ENCODE measurements at places on chromosomes 1 and 21. TPM values are rescaled to one million over a fixed set of nuclear protein-coding genes. Genes with fewer than 3 reads are reported as not detected.

CSF3R gene
- total RNA-seq: 3.6 TPM

GRCh38 chr1:211229365-211229759 lies 29.8 kb upstream of the RCOR3 start:
- peak overlapping the region; percentile 55 for H3K27ac ChIP-seq
- no peak for DNase-seq
- peaks cover 7% of the 10 kb centered on the region for H3K4me1 ChIP-seq
- peak overlapping the region; percentile 68 for H3K4me3 ChIP-seq

OLFML2B gene
- total RNA-seq: not detected

DNA sequence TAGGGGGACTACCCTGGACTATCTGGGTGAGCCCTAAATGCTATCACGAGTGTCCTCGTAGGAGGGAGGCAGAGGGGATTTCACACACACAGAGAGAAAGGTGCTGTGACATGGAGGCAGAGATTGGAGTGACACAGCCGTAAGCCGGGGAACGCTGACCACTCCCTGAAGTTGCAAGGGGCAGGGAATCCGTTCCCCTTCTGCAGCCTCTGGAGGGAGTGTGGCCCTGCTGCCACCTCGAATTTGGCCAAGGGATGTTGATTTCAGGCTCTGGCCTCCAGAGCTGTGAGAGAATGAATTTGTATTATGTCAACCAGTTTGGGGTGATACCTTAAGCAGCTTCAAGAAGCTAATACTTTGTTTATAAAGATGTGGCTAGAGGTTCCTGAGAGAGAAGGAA lies 137.7 kb downstream of the ACTL8 start:
- DNase-seq: no peak
- no peak overlapping the region for H3K27ac ChIP-seq
- H3K4me3 ChIP-seq: no peak overlapping the region
- no peaks in the 10 kb centered on the region for H3K4me1 ChIP-seq
- H3K27me3 ChIP-seq: no peaks in the 10 kb centered on the region

MACO1 gene
- total RNA-seq: 20.3 TPM

KIFAP3 gene
- 17.8 TPM for total RNA-seq

DNA sequence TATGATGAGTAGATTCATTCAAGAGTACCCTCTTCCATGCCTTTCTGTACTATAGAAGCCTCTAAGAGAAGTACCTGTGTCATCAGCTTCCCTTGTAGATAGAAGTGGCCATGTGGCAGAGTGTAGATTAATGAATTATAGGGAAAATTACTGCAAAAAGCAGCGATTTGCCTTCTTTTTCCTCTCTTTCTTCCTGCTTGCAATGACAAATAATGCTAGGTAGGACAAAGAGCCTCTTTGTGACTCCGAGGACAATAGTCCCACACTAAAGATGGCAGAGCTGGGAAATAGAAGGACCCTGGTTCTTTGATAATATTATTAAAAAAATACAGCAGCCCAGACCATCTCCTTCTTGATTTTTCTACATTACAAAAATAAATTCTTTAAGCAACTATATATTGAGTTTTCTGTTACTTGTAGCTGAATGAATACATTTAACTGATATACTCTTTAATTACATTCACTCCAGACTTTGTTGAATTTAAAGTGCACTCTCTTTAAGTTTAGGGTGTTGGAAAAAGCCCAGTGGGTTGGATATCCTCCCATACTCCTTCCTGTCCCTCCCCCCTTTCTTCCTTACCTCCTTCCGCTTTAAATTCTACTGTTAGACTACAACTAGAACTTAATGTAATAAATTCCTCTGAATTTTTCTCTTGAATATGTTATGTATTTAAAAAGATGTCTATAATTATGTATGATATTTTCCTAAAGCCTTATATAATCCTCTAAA lies 198.2 kb upstream of the APP start:
- no peaks in the 10 kb centered on the region for H3K36me3 ChIP-seq
- DNase-seq: no peak
- H3K4me3 ChIP-seq: no peak overlapping the region
- H3K27me3 ChIP-seq: no peaks in the 10 kb centered on the region
- H3K27ac ChIP-seq: no peak overlapping the region

- H3K27me3 ChIP-seq: no peaks in the 10 kb centered on the region
- no peaks in the 10 kb centered on the region for H3K36me3 ChIP-seq
- peaks cover 35% of the 10 kb centered on the region for H3K4me1 ChIP-seq
- peak overlapping the region; percentile 62 for H3K4me3 ChIP-seq
- H3K27ac ChIP-seq: peak overlapping the region; percentile 79
Measured at GRCh38 chr1:23118957-23119792, 49.5 kb downstream of the LUZP1 start.

CLIC6 gene
- not detected for total RNA-seq

GRCh38 chr1:104341944-104342343 lies 592.2 kb downstream of the AMY1C start:
- no peak overlapping the region for H3K27ac ChIP-seq
- no peak for DNase-seq
- H3K4me1 ChIP-seq: no peaks in the 10 kb centered on the region
- no peak overlapping the region for H3K4me3 ChIP-seq
- H3K36me3 ChIP-seq: no peaks in the 10 kb centered on the region

DNA sequence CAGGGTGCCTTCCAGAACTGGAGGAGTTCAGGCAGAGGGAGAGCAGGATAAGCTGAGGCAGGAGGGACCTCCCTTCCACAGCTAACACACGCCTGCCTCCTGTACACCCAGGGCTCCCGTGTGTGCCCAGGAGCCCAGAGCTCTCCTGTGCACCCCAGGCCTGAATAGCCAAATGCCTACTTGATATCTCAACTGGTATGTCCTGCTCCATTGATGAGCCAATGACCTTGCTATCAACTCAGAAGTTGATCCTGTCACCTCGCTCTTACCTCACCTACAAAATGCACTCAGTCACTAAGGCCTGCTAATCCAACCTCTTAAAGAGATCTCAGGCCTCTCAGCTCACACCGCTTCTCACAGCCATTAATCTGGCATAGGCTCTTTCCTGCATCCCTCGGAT lies 7.1 kb downstream of the ECHDC2 start:
- peaks cover 2% of the 10 kb centered on the region for H3K4me1 ChIP-seq
- H3K4me3 ChIP-seq: no peak overlapping the region
- H3K36me3 ChIP-seq: peaks cover 7% of the 10 kb centered on the region
- H3K27me3 ChIP-seq: no peaks in the 10 kb centered on the region
- DNase-seq: no peak

- H3K27me3 ChIP-seq: peaks cover 21% of the 10 kb centered on the region
- no peak for DNase-seq
- no peak overlapping the region for H3K27ac ChIP-seq
- H3K4me3 ChIP-seq: no peak overlapping the region
- peaks cover 8% of the 10 kb centered on the region for H3K4me1 ChIP-seq
- H3K36me3 ChIP-seq: no peaks in the 10 kb centered on the region
Measured at GRCh38 chr1:234776876-234777855, 167.2 kb upstream of the IRF2BP2 start.

GRCh38 chr1:201408176-201408833 lies 9.2 kb upstream of the LAD1 start:
- H3K27me3 ChIP-seq: peaks cover 2% of the 10 kb centered on the region
- H3K27ac ChIP-seq: no peak overlapping the region
- no peaks in the 10 kb centered on the region for H3K4me1 ChIP-seq
- peak; percentile 31 for DNase-seq
- H3K4me3 ChIP-seq: no peak overlapping the region

DNA sequence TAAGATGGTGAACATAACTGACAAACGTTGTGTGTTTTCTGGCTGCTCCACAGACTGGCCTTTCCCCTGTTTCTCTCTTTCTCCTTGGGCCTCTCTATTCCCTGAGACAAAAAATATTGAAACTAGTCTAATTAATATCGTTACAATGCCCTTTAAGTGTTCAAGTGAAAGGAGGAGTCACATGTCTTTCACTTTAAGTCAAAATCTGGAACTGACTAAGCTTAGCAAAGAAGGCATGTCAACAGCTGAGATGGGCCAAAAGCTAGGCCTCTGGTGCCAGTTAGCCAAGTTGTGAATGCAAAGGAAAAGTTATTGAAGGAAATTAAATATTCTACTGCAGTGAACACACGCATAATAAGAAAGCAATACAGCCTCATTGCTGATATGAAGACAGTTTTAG lies 32.2 kb upstream of the FCRL3 start:
- no peak overlapping the region for H3K27ac ChIP-seq
- no peak for DNase-seq
- no peaks in the 10 kb centered on the region for H3K27me3 ChIP-seq

SRSF10 gene
- total RNA-seq: 220 TPM

- no peaks in the 10 kb centered on the region for H3K36me3 ChIP-seq
- H3K27ac ChIP-seq: no peak overlapping the region
- peak overlapping the region; percentile 11 for H3K4me3 ChIP-seq
Measured at GRCh38 chr1:37926038-37926924, 20.6 kb downstream of the INPP5B start.

GRCh38 chr21:35987475-35987874 lies 72.9 kb downstream of the SETD4 start:
- H3K4me3 ChIP-seq: no peak overlapping the region
- no peak overlapping the region for H3K27ac ChIP-seq
- peaks cover 2% of the 10 kb centered on the region for H3K27me3 ChIP-seq
- no peaks in the 10 kb centered on the region for H3K36me3 ChIP-seq
- DNase-seq: no peak
- no peaks in the 10 kb centered on the region for H3K4me1 ChIP-seq

DNA sequence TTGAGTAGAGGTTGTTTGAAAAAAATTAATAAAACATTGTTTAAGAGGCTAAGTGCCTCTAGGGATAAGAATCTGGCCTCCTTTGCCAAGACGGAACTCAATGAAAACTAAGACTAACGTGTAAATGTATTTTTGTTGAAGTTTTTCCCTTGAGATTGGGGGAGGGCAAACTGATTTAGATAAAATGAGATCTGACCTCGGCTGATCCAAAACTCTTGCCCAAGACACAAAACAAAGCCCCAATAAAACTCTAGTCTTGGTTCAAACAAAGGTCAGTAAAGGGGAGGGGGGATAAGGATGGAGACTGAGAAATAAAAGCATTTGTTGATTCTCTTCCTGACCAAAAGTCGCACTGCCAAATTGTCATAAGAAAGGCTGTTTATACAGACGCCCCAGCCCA lies 134.8 kb upstream of the DPT start:
- DNase-seq: no peak
- peaks cover 2% of the 10 kb centered on the region for H3K27me3 ChIP-seq
- no peak overlapping the region for H3K4me3 ChIP-seq
- no peaks in the 10 kb centered on the region for H3K36me3 ChIP-seq
- no peak overlapping the region for H3K27ac ChIP-seq
- H3K4me1 ChIP-seq: no peaks in the 10 kb centered on the region

GRCh38 chr1:241782396-241782795 lies 65.6 kb upstream of the EXO1 start:
- no peak overlapping the region for H3K27ac ChIP-seq
- H3K4me1 ChIP-seq: no peaks in the 10 kb centered on the region
- H3K4me3 ChIP-seq: no peak overlapping the region
- no peaks in the 10 kb centered on the region for H3K36me3 ChIP-seq

DNA sequence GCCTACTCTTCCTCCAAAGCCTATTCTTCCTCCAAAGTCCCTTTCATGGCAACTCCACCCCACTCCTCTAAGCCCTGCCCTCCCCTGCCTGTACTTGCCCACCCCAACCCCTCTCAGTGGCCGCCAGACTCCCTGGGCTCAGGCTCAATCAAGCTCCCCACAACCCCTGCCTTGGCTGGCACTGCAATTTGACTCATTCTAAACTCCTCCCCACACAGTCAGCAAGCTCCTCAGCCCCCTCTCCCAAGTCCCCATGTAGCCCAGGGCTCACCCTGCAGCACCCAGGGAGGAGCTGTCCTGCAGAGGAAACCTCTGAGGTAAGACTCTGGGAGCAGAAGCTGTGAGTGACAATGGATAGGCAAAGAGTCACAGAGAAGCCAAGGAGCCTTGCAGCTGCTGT lies 3.6 kb upstream of the VSIG8 start:
- H3K4me1 ChIP-seq: no peaks in the 10 kb centered on the region
- H3K27ac ChIP-seq: no peak overlapping the region
- no peaks in the 10 kb centered on the region for H3K27me3 ChIP-seq
- H3K36me3 ChIP-seq: no peaks in the 10 kb centered on the region
- H3K4me3 ChIP-seq: no peak overlapping the region
- no peak for DNase-seq

VWA1 gene
- not detected for total RNA-seq

DNA sequence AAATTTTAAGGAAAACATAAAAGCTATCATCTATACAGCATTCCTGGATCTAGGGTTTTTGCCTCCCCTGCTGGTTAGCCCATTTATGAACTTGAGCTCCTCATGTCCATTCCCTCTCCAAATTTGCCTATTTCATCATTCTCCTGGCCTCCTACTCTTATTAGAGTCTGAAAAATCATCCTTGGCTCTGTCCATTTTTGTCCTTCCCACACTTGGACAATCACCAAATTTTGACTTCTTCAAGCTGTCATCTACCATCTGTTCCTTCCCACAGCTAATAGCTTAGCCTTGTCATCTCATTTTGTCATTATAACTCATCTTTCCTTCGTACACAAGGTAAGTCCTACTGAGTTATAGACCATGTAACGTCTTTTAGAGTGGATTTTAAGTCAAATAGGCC lies 2.2 kb upstream of the HENMT1 start:
- no peak for DNase-seq
- peaks cover 16% of the 10 kb centered on the region for H3K4me1 ChIP-seq
- H3K27me3 ChIP-seq: no peaks in the 10 kb centered on the region
- no peaks in the 10 kb centered on the region for H3K36me3 ChIP-seq
- H3K27ac ChIP-seq: no peak overlapping the region

- H3K4me3 ChIP-seq: no peak overlapping the region
- no peaks in the 10 kb centered on the region for H3K4me1 ChIP-seq
- H3K27me3 ChIP-seq: no peaks in the 10 kb centered on the region
- no peak for DNase-seq
- H3K36me3 ChIP-seq: no peaks in the 10 kb centered on the region
Measured at GRCh38 chr1:70856201-70856600, 191.4 kb downstream of the PTGER3 start.

DNA sequence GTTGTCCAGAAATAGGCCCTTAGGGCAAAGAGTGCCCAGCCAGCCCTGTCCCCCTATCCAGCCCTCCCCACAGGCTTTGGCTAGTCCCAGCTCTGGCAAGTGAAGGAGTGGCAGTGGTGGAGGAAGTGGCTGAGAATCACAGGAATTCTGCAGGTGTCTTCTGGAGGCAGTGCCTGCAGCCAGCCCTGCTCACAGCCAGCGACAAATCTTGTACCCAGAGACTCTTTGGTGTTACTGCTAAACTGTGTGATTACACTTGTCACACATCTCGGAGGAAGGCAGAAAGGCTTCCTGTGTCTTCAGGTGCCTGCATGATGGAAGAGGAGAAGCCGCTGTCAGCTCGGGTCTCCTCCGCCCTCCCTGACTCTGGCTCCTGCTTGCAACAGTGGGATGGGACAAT lies 71.6 kb upstream of the GRIK3 start:
- H3K4me3 ChIP-seq: no peak overlapping the region
- H3K4me1 ChIP-seq: no peaks in the 10 kb centered on the region
- no peak overlapping the region for H3K27ac ChIP-seq
- H3K36me3 ChIP-seq: no peaks in the 10 kb centered on the region
- DNase-seq: no peak
- no peaks in the 10 kb centered on the region for H3K27me3 ChIP-seq

- peak overlapping the region; percentile 24 for H3K4me3 ChIP-seq
- H3K27me3 ChIP-seq: no peaks in the 10 kb centered on the region
- DNase-seq: peak; percentile 39
- H3K36me3 ChIP-seq: no peaks in the 10 kb centered on the region
Measured at GRCh38 chr1:20187103-20187812, 940 bp upstream of the PLA2G2C start.

- H3K27me3 ChIP-seq: peaks cover 7% of the 10 kb centered on the region
- no peak overlapping the region for H3K27ac ChIP-seq
- no peak for DNase-seq
- no peak overlapping the region for H3K4me3 ChIP-seq
Measured at GRCh38 chr1:59169703-59170102, 127.2 kb upstream of the FGGY start.

- H3K4me3 ChIP-seq: no peak overlapping the region
- no peak overlapping the region for H3K27ac ChIP-seq
- peaks cover 7% of the 10 kb centered on the region for H3K4me1 ChIP-seq
- H3K27me3 ChIP-seq: peaks cover 3% of the 10 kb centered on the region
- no peaks in the 10 kb centered on the region for H3K36me3 ChIP-seq
Measured at GRCh38 chr1:16189003-16189402, 23.4 kb downstream of the ARHGEF19 start.

SPRR5 gene
- not detected for total RNA-seq

LAPTM5 gene
- total RNA-seq: 589 TPM

CLDN14 gene
- total RNA-seq: not detected

All from CD4-positive, CD25-positive, alpha-beta regulatory T cell (primary cell).